ENCODE measurements at places on chromosomes 12 and 14. TPM values are rescaled to one million over a fixed set of nuclear protein-coding genes. Genes with fewer than 3 reads are reported as not detected.

BICD1 gene
- 40.8 TPM for polyA plus RNA-seq

GRCh38 chr14:81187832-81188522 lies 32.8 kb downstream of the GTF2A1 start:
- DNase-seq = no peak

GPR137C gene
- 2.7 TPM for polyA plus RNA-seq

KTN1 gene
- polyA plus RNA-seq = 15.4 TPM

GRCh38 chr12:6925540-6926279 lies 2.0 kb upstream of the ATN1 start:
- no peak for DNase-seq

ADSS1 gene
- 9.4 TPM for polyA plus RNA-seq

DNA sequence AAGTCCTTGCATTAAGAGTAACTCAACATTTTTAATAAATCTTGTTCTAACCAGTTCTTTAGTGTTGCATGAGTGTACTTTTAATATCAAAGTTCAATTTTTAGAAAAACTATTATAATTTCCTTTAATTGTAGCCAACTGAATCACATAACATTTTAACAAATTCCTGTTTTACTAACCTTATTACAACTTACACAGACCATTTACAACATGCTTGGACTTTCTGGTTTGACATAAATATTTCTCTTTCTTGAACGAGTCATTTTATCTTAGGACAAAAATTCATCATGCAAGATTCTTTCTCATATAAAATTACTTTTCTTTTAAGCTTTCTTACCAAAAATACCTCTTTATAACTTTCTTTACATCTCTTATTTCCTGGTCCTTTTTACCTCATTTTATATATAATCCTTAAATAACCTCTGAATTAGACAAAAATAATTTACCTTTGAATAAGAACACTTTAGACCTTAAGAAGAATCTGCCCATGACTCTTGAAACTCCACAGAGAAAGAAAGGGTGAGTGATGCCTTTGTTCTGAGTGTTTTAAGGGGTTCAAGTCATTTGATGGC lies 3.9 kb downstream of the SLCO1A2 start:
- DNase-seq = no peak

GALNT8 gene
- 4.7 TPM for polyA plus RNA-seq

CFAP251 gene
- polyA plus RNA-seq = 1.9 TPM

OAS1 gene
- polyA plus RNA-seq = 0.13 TPM

DNA sequence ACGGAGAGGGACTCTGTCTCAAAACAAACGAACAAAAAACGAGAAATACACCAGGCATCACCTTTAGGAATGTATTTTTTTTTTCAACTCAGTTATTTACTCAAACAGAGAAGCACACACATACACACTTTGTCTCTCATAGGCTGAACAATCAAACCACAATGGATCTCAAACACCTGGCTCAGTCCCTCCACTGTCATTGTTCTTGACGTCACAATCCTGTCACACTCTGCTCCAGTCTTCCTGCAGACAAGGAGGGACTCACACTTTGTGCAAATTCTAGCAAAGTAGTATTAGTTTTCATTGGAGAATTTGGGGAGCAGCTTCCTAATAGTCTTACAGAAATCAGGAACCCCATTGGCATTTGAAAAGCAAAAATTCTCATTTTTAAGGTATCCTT lies 727.8 kb downstream of the BCL11B start:
- DNase-seq = no peak

- no peak for DNase-seq
Observed at GRCh38 chr14:69543341-69544115, 31.1 kb downstream of the CCDC177 start.

MGST1 gene
- 268 TPM for polyA plus RNA-seq

EPYC gene
- not detected for polyA plus RNA-seq

- DNase-seq = no peak
Observed at GRCh38 chr12:8157484-8158198, 826 bp downstream of the ZNF705A start.

SLC2A14 gene
- 11.1 TPM for polyA plus RNA-seq

DNA sequence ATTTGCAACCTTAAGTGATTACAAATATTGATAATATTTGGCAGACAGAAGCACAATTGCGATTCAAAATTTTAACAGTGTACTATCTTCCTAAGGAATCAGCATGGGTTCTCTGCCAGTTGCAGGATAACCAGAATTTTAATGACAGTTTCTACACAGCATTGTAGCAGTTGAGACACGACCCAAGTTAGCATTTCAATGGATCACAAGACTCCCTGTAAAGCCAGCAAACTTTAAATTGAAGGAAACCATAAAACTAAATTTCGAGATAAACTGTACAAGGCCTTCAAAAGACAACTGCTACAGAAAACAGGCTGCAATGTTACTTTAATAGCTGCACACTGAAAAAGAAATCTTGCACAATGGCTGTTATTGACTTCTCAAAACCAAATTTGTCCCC lies 154.9 kb downstream of the MED13L start:
- no peak for DNase-seq

- DNase-seq = no peak
Observed at GRCh38 chr12:49702676-49703215, 4.5 kb downstream of the FMNL3 start.

DNA sequence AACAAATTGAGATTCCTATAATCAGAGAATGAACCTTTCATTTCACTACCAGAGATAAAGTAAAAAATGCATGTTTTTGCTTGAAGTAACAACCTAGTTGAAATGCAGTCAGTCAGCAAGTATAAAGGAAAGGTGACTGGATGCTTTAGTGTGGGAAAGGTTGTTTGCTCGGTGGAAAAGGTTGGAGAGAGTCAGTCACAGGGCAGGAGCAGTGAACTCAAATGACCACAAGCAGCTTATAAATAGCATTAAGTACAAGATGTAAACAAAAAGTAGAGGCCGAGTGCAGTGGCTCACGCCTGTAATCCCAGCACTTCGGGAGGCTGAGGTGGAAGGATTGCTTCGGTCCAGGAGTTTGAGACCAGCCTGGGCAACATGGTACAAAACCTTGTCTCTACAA lies 98.1 kb upstream of the FGD4 start:
- DNase-seq = no peak

DNA sequence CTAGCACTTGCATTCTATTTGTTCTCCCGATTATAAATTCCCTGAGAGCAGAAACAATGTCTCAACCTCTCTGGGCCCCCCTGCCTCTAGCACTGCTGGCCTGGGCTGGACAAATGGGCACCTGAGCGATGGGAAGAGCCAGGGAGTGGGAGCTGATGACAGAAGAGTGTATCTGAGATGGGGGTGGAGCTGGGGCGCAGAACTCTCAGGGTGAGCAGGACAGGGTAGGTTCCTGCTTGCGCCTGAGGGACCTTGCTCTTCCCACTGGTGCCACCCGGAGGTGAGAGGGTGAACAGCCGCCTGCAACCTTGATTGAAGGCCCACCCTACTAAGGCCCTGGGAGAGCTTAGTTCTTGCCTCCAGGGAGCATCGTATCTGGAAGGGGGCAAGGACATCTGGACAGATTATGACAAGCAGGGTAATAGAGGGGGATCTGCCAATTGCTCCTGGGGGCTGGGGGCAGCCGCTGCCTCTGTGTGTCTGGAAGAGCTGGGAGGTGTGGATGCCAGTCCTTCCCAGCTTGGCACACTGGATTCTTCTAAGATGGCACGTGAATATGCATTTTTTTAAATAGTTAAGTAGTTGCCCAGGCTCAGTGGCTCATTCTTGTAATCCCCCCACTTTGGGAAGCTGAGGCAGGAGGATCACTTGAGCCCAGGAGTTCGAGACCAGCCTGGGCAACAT lies 43.0 kb upstream of the TSPAN9 start:
- peak; percentile 92 for DNase-seq

DNA sequence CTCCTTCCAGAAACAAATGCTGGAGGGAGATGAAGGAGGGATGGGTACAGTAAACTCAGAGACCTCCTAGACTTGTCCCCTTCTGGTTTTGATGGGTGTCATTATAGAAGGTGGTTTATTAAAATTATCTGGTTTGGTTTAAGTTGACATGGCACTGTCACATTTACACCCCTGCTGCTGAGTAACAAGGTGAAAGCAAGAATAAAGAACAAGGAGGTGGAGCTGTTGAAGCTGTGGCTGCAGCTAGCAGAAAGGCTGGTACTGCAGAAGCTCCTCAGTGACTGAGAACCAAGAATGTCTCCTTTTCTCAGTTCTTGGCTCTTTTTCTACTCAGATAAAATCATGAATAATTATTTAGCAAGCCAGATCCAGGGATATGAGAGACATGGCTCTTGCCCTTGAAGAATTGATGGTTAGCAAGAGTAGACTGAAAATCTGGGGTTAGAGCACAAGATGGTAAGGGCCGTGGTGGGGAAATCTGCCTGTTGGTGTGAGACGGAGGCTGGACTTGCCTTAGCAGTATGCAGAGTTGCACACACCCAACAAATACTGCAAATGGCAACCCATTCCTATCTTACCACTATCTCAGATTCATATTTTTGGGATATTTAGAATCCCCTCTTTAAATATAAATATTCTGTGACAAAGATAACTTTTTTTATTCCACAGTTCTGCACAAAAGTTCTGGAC lies at the start of gene GZMH:
Gene GZMH (minus strand): TSS at position 31 of the 690 bp plus-strand sequence. CDS start 72 bp downstream, outside the sequence.
- DNase-seq = no peak

GRCh38 chr14:74591394-74591793 lies 20.6 kb downstream of the LTBP2 start:
- no peak for DNase-seq

DNA sequence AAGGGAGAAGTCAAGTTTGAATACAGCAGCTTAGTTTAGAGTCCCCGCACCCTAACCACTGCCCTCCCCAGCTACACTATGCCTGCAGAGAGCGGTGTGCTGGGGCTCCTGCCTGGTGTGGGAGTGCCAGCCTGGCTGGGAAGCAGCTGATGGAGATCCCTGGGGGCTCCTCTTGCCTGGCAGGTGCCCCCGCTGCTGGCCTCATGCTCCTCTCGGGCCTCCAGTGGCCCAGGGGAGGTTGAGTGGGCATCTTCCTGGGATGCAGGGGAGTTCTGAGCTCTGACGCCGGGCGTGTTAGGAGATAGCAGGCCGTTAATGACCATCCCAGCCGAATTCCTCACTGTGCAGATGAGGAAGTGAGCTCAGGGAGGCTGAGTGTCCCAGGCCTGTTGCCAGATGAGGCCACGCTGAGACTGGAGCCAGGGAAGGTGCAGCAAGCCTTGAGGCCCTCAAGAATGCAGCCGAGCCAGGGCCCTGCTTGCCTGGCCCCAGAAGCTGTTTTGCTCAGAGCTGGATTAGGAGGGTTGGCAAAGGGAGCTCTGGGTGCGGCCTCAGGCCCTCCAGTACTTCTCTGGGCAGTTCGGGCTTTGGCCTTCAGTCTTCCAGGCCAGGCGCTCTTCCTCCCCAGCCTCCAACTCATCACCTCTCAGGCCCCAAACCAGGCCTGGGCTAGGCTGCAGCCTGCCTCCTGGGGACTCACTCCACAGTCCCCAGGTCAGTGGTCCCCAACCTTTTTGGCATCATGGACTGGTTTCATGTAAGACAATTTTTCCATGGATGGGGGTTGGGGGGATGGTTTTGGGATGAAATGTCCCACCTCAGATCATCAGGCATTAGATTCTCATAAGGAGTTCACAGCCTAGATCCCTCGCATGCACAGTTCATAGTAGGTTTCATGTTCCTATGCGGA lies 6.6 kb upstream of the CYP46A1 start:
- no peak for DNase-seq

DNA sequence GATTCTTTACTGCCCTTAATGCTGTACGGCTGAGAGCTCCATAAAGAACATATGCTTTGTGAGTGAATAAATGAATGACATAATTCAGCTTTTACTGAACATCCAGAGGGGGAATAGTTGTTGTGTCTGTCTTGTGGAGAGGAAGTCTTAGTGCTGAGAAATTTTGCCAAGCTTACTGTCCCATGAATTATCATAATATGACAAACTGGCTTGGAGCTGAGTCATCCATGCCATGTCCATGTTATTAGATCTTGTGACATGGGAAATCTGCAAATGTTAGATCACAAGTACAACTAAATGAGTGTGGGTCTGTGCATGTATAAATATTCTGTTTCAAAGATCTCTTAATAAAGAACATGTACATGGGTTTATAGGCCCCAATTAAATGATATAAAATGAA lies 350.4 kb downstream of the BMP4 start:
- no peak for DNase-seq

ZC3H10 gene
- 4.0 TPM for polyA plus RNA-seq

GRCh38 chr14:71328183-71328582 lies 420.9 kb downstream of the PCNX1 start:
- no peak for DNase-seq

GRCh38 chr12:38954238-38954873 lies 49.0 kb upstream of the CPNE8 start:
- no peak for DNase-seq

TAC3 gene
- polyA plus RNA-seq = 45.3 TPM

DNA sequence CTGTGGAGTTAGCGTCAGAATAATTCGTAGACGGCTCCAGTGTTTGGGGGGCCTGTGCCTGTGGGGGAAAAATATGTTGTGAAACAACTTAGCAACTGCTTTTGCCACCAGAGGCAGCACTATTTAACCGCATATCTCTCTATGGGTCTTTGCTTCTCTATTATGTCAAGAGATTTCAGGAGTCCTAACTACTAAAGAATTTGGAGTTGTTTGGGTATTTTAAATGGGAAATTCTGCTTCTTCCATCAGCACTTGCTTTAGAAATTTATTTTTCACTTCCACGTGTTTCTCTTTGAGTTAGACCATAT lies 594 bp upstream of the CLEC14A start:
- DNase-seq = no peak

NRXN3 gene
- polyA plus RNA-seq = 2.6 TPM

GRCh38 chr12:79453820-79454219 lies 236.9 kb downstream of the PAWR start:
- no peak for DNase-seq

- DNase-seq = no peak
Observed at GRCh38 chr12:31570880-31571279, 20.1 kb downstream of the DENND5B start.

GRCh38 chr14:104504172-104504735 lies 75.3 kb upstream of the C14orf180 start:
- no peak for DNase-seq

- no peak for DNase-seq
Observed at GRCh38 chr12:117890137-117890536, 78.7 kb downstream of the KSR2 start.

GRCh38 chr12:75712223-75712622 lies 200.8 kb upstream of the KRR1 start:
- DNase-seq = no peak

METAP2 gene
- polyA plus RNA-seq = 18.8 TPM

DNA sequence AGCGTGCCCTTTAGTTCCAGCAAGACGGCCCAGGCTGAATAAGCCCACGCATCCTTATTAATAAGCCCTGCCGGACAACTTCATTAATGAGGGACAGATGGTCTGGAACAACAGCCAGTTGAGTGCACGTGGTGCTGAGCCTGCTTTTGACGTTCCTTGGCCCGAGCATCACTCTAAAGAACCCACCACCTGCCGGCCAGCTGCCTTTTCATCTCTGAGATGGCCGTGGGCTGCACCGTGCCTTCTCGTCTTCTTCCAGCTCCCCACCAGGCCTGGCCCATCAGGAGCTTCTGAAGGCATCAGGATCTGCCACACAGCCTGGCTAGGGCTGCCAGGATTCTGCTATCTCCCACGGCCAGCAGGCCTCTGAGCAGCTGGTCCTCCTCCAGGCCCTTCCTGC lies 80.0 kb downstream of the AACS start:
- DNase-seq = no peak

All from H1 (cell line).